ENCODE measurements at places on chromosomes 11 and 22. TPM values are rescaled to one million over a fixed set of nuclear protein-coding genes. Genes with fewer than 3 reads are reported as not detected.

OR51B5 gene
- total RNA-seq, result 0.20 TPM

GRCh38 chr11:117529816-117530215 lies 202.2 kb downstream of the CEP164 start:
- H3K27ac ChIP-seq, result no peak overlapping the region
- H3K27me3 ChIP-seq, result peaks cover 34% of the 10 kb centered on the region
- H3K4me3 ChIP-seq, result no peak overlapping the region
- no peak for DNase-seq
- H3K36me3 ChIP-seq, result no peaks in the 10 kb centered on the region
- no peaks in the 10 kb centered on the region for H3K4me1 ChIP-seq

CHST1 gene
- 12.5 TPM for total RNA-seq

GRCh38 chr11:29200791-29201562 lies 815.9 kb downstream of the KCNA4 start:
- no peak for DNase-seq
- no peaks in the 10 kb centered on the region for H3K4me1 ChIP-seq
- peaks cover 24% of the 10 kb centered on the region for H3K27me3 ChIP-seq
- H3K4me3 ChIP-seq, result no peak overlapping the region
- H3K27ac ChIP-seq, result no peak overlapping the region

DNA sequence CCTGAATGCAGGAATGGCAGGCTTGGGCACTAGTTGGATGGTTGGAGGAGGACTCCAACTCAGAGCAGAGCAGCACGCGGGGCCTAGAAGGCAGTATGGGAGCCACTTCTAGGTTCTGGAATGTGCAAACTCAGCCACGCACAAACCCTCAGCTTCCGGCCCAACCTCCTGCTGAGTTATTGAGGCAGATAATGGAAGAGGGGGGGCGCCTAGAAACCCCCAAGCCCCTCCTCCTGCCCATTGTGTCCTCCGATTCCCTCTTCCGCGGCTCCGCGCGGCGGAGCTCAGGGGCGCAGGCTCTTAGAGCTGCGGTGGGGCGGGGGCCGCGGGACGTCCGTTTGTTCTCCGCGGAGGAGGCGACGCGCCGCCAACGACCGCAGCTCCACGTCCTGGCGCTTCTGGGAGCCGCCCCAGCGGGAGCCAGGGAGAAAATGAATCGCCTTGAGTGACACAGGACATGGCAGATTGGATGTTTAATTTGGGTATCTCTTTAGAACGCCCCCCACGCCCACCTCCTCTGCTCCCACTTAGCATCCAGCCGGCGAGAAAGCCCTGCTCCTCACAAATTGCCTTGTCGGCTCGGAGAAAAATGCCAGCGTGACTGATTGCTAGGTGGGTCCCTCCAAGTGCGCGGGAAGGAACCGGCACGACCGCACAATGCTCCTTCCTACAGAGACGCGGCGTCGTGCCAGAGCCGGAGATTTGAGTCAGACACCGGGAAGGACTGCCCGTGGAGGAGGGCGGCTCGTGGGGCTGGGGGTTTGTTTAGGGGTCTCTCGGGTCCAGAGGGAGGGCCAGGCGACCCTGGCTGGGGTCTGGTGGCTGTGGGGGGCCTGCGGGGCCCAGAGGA lies 144.6 kb downstream of the NECTIN1 start:
- peak overlapping the region; percentile 74 for H3K4me3 ChIP-seq
- peak; percentile 89 for DNase-seq
- peaks cover 5% of the 10 kb centered on the region for H3K27me3 ChIP-seq
- peaks cover 2% of the 10 kb centered on the region for H3K36me3 ChIP-seq
- peaks cover 10% of the 10 kb centered on the region for H3K4me1 ChIP-seq

IGLL1 gene
- total RNA-seq, result not detected

DNA sequence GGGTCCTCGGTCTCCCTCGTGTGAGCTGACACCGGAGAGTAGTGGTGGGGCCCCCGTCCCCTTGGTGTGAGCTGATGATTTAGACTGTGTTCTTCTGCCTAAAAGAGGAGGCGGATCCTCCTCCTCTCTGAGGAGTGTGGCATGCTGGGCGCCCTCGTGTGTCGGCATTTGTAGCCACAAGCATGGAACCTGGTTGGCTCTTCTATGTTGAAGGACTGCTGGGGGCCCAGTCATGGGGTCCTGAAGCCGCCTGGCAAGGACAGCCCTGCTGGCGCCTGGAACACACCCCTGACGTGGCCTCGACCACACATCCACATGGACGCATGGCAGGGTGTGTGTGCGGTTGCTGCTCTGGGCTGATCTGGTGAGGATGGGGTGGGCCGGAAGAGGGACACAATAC lies 50.2 kb downstream of the AP2A2 start:
- no peak overlapping the region for H3K27ac ChIP-seq
- H3K27me3 ChIP-seq, result no peaks in the 10 kb centered on the region
- no peak for DNase-seq
- peaks cover 11% of the 10 kb centered on the region for H3K4me1 ChIP-seq
- peaks cover 26% of the 10 kb centered on the region for H3K36me3 ChIP-seq
